ENCODE measurements at places on chromosomes 7 and 10. TPM values are rescaled to one million over a fixed set of nuclear protein-coding genes. Genes with fewer than 3 reads are reported as not detected.

- H3K27me3 ChIP-seq = peaks cover 3% of the 10 kb centered on the region
- no peak within 1 kb of the TSS for H3K4me3 ChIP-seq
- H3K36me3 ChIP-seq = no peaks in the 10 kb centered on the region
- H3K27ac ChIP-seq = no peak within 1 kb of the TSS
- DNase-seq = no peak
These were observed at the start of gene TRIM4 for GRCh38 chr7:99918959-99919813. TRIM4 (minus strand) TSS chr7:99919530; CDS start chr7:99919401, 129 bp downstream.

The GIMAP6 gene
- 1.0 TPM for total RNA-seq

The C7orf25 gene
- 5.9 TPM for total RNA-seq

DNA sequence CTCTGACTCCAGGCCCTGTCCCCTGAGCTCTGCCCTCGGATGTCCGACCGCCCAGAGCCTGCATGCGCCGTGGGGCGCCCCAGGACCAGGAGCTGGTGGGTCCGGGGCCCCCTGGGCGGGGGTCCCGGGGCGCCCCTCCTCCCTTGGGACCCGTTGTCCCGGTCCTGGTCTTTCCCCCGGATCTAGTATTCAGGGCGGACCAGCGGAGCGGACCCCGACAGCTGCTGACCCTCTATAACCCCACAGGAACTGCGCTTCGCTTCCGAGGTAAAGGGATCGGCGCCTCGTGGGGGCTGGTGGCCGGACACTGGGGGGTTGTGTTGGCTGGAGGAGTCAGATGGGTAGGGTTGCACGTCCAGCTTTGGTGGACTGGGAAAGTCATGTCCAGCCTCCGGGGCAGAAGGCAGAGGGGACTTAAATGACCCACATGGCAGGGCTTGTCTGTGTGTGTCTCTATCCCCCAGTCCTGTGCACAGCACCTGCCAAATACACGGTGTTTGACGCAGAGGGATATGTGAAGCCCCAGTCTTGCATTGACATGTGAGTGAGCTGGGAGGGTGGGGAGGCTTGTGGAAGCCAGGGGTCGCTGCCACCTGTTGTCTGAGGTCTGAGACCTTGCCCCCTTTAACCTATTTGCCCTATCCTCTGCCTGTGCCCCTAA is 520 bp downstream of the MOSPD3 start:
- H3K4me1 ChIP-seq = peaks cover 3% of the 10 kb centered on the region
- no peak overlapping the region for H3K27ac ChIP-seq
- H3K36me3 ChIP-seq = no peaks in the 10 kb centered on the region

DNA sequence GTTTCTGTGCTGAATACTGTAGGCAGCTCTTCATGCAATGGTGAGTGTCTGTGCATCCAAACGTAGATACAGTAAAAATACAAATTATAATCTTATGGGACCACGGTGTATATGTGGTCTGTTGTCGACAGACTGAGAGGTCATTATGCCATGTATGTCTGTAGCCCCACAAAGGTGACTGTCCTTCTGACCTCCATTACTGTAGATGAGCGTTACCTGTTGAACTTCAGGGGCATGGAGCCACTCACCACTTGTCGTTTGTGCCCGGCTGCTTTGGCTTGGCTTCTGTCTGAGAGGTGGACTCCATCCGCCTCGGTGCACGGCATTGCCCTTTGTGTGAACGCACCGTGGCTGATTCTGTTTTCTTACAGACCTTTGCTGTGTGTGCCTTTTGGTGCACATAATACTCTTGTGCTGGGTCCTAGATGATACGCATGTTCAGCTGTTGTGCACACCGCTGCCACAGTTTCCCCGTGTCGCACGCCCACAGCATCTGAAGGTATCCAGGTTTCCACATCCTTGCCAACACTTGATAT is 2.9 kb downstream of the UBE3C start:
- H3K4me1 ChIP-seq = peaks cover 24% of the 10 kb centered on the region
- H3K27ac ChIP-seq = no peak overlapping the region
- H3K36me3 ChIP-seq = no peaks in the 10 kb centered on the region
- DNase-seq = no peak

DNA sequence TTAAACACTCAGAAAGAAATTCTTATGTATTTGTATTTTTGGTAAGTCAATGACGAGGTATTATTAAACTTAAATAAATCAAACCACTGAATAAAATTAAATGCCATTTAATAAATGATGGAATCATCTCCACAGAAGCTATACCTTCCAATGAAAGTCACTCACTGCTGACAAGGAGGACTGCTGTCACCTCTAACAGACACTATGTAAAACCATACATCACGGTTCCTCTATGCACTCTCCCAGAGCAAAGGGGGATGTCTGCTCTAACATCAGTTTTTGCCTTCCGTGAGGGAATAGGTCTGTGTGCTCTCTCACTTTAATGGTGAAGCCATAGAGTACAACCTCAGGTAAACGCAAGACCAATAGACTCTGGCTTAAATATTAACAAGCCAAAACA is 99.7 kb upstream of the DDC start:
- H3K27me3 ChIP-seq = no peaks in the 10 kb centered on the region
- no peaks in the 10 kb centered on the region for H3K36me3 ChIP-seq
- no peak for DNase-seq

DNA sequence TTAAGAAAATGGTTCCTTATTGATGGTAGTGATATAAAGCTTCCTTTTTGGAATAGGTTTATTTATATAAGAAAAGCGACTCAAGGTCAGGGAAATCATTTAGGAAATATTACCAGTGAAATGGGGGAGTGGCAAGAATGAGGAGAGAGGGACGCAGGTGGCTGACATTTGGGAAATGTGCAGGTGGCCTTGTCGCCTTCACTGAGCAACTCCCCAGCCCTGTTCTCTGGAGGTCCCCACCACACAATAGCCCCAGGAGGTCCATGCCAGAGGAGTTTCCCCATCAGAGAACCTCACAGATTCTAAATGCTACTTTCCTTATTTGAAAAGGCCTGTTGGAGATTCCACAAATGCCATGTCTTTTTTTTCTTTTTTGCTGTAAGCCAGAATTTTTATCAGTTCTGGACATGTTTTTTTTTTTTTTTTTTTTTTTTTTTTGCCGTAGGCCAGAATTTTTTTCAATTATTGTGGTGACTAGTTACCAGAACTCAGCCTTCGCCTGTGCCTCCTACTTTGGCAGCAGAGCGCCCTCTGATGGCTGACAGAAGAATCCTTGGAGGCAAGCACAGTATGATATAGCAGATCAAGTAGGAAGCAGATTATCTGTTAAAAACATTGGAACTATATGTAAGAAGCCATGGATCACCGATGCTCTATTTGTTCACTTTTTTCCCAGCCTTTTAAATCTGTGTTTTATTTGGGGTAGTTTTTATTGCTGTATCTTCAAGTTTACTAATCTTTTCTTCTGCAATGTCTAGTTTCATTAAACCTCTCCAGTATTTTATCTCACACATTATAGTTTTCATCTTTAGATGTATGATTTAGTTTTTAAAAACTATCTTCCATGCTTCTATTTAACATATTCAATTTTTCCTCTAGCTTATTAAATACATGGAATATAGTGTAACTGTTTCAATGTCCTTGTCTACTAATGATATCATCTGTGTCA is 18.6 kb downstream of the OPALIN start:
- peak; percentile 82 for DNase-seq
- no peaks in the 10 kb centered on the region for H3K36me3 ChIP-seq
- H3K4me3 ChIP-seq = no peak overlapping the region
- H3K4me1 ChIP-seq = no peaks in the 10 kb centered on the region

- no peaks in the 10 kb centered on the region for H3K27me3 ChIP-seq
- H3K4me3 ChIP-seq = no peak overlapping the region
- no peak overlapping the region for H3K27ac ChIP-seq
- DNase-seq = no peak
- no peaks in the 10 kb centered on the region for H3K36me3 ChIP-seq
- H3K4me1 ChIP-seq = no peaks in the 10 kb centered on the region
These were observed 57.0 kb downstream of the CELF2 start for GRCh38 chr10:11074536-11075267.

GRCh38 chr10:76624470-76624869 is 1013.1 kb downstream of the KCNMA1 start:
- DNase-seq = no peak
- no peak overlapping the region for H3K27ac ChIP-seq
- no peaks in the 10 kb centered on the region for H3K36me3 ChIP-seq

DNA sequence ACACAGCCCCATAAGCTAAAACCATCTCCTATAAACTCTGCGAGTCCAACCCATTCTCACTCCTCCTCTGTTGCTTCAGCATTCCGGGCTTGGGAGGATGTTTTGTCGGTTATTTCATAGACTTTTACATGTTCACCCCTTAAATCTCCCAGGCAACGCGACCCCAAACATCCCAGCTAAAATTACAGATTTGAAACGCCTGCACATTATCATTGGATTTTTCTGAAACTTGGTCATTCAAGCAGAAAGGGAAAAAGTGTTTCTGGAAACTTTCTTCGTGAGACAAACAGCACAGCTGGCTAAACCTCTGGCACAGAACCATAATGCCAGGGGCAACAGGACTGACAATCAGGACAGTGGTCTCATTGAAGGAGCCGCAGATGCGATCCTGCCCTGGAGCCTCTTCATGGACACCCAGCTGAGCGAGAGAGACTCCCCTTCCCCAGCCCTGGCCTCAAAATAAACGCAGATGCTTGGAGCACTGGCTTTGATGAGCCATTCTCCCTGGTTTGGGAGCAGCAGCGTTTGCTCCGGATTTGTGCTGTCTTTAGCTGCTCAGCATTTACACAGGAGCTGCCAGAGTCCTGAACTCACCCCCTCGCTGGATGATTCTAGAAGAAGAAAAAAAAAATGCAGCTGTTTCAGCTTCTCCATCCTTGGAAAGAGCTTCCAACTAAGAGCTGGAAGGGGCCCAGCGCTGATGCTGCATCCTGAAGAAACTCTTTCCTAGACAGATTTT is 30.1 kb downstream of the AFAP1L2 start:
- no peak overlapping the region for H3K4me3 ChIP-seq
- peak overlapping the region; percentile 49 for H3K27ac ChIP-seq
- no peaks in the 10 kb centered on the region for H3K4me1 ChIP-seq

GRCh38 chr10:95377950-95378349 is 87.1 kb upstream of the PDLIM1 start:
- DNase-seq = no peak
- H3K27me3 ChIP-seq = no peaks in the 10 kb centered on the region
- no peaks in the 10 kb centered on the region for H3K4me1 ChIP-seq
- no peak overlapping the region for H3K4me3 ChIP-seq
- H3K27ac ChIP-seq = no peak overlapping the region

DNA sequence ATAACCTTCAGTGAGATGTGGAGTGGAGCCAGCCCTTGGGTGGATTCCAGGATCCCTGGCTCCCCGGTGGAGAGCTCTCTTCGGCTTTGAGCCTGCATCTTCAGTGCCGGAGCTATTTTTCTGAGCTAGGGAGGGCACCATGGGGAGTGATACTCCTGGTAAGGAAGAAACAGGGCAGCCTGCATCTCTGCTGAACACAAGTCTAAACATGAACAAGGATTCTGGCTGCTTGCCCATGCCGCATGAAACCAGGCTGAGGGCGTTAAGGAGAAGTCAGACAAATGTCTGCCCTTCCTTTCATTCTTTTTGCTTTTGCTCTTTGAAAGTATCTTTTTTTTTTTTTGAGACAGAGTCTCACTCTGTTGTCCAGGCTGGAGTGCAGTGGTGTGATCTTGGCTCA is 60.4 kb downstream of the EVX1 start:
- H3K27me3 ChIP-seq = no peaks in the 10 kb centered on the region
- no peak overlapping the region for H3K27ac ChIP-seq

GRCh38 chr10:22682237-22683139 is 31.9 kb downstream of the PIP4K2A start:
- H3K36me3 ChIP-seq = no peaks in the 10 kb centered on the region
- peaks cover 24% of the 10 kb centered on the region for H3K4me1 ChIP-seq
- no peak for DNase-seq
- H3K4me3 ChIP-seq = no peak overlapping the region
- peak overlapping the region; percentile 26 for H3K27ac ChIP-seq

GRCh38 chr7:148719753-148720152 is 21.1 kb downstream of the CUL1 start:
- no peak overlapping the region for H3K4me3 ChIP-seq
- no peaks in the 10 kb centered on the region for H3K36me3 ChIP-seq
- no peaks in the 10 kb centered on the region for H3K4me1 ChIP-seq
- H3K27me3 ChIP-seq = no peaks in the 10 kb centered on the region
- DNase-seq = no peak
- no peak overlapping the region for H3K27ac ChIP-seq

The CEP41 gene
- 5.5 TPM for total RNA-seq

GRCh38 chr7:151068069-151068773 is 8.8 kb downstream of the SLC4A2 start:
- no peaks in the 10 kb centered on the region for H3K36me3 ChIP-seq
- no peak overlapping the region for H3K4me3 ChIP-seq
- peaks cover 5% of the 10 kb centered on the region for H3K4me1 ChIP-seq

DNA sequence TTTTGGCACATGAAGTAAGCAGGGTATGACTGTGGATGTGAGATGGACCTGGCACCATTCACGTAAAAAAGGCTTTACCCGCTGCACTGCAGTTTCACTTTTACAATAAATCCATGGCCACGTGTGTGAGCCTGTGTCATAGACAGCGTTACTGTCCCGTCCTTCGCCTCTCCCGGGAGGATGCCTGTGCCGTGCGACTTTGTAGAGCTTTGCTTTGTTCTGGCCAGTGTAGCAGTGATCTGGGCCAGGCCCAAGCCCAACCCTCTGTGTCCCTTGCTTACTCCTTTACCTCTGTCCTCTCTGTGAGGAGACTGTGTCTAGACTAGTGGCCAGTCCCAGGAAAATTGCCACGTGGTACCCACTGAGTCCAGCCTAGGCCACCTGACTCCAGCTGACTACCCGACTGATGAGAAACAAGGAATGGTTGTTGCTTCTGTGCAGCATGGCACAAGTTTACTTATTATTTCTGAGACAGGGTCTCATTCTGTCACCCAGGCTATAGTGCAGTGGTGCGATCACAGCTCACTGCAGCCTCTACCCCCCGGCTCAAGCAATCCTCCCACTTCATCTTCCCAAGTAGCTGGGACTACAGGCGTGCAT is 48.1 kb downstream of the JAKMIP3 start:
- no peak overlapping the region for H3K4me3 ChIP-seq
- no peaks in the 10 kb centered on the region for H3K36me3 ChIP-seq
- DNase-seq = no peak
- peaks cover 17% of the 10 kb centered on the region for H3K27me3 ChIP-seq

- no peaks in the 10 kb centered on the region for H3K36me3 ChIP-seq
- H3K4me3 ChIP-seq = no peak overlapping the region
- H3K4me1 ChIP-seq = no peaks in the 10 kb centered on the region
- DNase-seq = peak; percentile 64
- no peaks in the 10 kb centered on the region for H3K27me3 ChIP-seq
These were observed 299.1 kb upstream of the IGFBP3 start for GRCh38 chr7:46220066-46220630.

DNA sequence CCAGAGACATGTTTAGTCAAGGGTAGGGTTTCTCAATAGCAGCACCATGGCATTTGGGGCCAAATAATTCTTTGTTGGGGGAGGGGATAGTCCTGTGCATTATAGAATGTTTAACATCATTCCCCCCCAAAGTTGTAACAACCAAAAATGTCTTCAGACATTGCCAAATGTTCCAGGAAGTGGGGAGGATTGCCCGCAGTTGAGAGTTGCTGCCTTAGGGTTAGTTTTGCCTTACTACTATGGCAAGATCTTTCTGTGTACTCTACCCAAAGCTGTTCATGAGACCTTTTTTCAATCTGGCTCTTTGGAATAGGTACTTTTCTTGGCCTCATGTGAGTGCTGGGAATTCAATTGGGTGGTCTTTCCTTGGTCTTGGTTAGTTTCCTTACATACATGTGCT is 34.1 kb downstream of the SAMD8 start:
- H3K4me1 ChIP-seq = no peaks in the 10 kb centered on the region
- no peak overlapping the region for H3K27ac ChIP-seq
- DNase-seq = no peak
- no peak overlapping the region for H3K4me3 ChIP-seq

- no peaks in the 10 kb centered on the region for H3K36me3 ChIP-seq
- peaks cover 22% of the 10 kb centered on the region for H3K4me1 ChIP-seq
- no peak overlapping the region for H3K4me3 ChIP-seq
- H3K27ac ChIP-seq = peak overlapping the region; percentile 41
These were observed 215.2 kb downstream of the FANK1 start for GRCh38 chr10:126111516-126111915.

Measured in hepatocyte (in vitro differentiated cells).